ENCODE measurements at places on chromosomes 6 and 20. TPM values are rescaled to one million over a fixed set of nuclear protein-coding genes. Genes with fewer than 3 reads are reported as not detected.

The ENPP4 gene
- 5.0 TPM for total RNA-seq

The CST5 gene
- not detected for total RNA-seq

DNA sequence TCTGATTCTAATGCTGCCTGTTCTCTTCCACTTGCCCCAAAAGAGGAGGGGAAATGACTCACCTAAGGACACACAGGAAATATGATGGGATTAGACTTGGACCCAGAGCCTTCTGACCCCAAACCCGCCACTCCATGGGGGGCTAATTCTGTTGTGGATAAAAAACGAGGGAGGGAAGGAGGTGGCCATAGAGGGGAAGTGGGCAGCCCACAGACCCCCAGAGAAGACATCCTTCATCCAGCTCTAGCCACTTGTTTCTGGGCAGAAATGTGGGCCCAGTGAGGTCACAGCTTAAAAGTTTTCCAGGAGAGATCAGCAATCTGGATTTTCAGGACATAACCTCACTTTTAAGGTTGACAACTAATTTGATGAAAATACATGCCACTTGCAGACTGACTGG lies 202.1 kb downstream of the ANKRD60 start:
- H3K4me1 ChIP-seq, result no peaks in the 10 kb centered on the region
- no peak overlapping the region for H3K27ac ChIP-seq
- H3K27me3 ChIP-seq, result peaks cover 16% of the 10 kb centered on the region
- no peaks in the 10 kb centered on the region for H3K36me3 ChIP-seq
- H3K4me3 ChIP-seq, result no peak overlapping the region

DNA sequence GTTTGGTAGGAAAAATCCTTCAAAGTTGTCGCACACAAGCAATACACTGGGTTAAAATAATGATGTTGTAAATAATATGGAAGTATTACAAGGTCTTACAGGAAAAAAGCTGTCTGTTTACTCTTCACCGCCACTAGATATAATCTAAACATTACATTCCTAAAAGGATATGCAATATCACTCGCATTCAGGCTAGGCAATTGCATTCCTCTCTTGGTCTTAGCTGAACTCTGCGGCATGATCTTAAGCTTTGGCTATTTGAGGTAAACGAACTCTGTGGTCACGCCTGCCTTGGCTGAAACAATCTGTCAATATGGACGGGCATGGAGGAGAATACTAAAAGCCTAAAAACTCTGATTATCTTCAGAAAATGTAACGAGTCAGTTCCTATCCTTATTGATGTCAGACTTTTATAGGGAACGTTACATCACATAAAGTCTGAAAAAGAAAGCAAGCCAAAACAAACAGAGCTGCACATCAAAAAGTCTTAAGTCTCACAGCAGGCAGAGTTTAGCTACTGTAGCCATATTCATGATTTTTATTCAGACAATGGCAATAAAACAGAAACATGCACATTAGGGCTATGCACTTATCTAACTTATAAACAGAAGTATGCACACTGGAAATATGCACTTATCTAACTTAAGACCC lies 30.8 kb upstream of the FILIP1 start:
- H3K4me3 ChIP-seq, result no peak overlapping the region
- no peak overlapping the region for H3K27ac ChIP-seq
- no peak for DNase-seq

DNA sequence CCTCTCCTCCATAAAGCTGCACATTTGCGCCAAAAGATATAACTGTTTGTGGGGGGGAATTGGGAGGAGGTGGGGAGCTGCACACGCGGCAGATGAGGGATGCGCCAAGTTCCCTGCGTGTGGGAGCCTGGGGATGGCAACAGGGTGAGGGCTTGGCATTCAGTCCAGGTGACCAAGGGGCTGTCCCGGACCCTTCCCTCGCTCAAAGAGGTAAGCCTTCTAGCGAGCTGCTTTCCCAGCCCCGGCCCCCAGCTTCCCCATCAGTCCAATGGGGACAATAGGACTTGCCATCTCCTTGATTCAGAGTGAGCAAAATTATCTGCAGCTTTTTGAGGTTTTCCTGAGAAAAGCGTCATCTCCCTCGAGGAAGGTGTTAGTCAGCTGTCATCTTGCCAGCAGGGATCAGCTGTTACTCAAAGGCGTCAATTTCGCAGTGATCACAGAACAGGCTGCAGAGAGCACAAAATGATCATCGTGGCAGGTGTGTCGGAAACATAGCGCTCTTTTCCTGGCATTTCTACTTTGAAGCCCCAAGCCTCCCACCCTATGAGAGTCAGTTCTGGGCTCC lies 21.3 kb downstream of the ZNF831 start:
- H3K36me3 ChIP-seq, result peaks cover 42% of the 10 kb centered on the region
- H3K4me3 ChIP-seq, result no peak overlapping the region
- H3K27ac ChIP-seq, result no peak overlapping the region
- DNase-seq, result no peak
- no peaks in the 10 kb centered on the region for H3K27me3 ChIP-seq
- peaks cover 27% of the 10 kb centered on the region for H3K4me1 ChIP-seq

The ADGRF4 gene
- total RNA-seq, result not detected

DNA sequence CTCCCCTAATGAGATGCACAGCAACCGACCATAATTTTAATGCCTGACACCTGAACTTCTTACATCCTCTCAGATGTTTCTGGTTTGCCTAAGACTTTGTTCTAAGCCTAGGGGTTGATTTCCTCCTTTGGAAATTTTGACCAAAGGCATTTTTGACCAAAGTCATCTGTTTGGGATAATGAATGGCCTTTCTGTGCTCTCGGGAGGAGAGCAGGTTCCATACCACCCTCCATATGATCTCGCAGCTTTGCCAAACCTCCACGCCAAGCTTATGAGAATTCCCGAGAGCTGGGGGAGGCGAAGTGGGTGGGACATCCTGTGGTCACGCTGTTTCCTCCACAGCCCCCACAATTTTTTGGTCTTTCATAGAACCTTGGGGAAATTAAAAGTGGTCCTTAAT lies 91.7 kb downstream of the SCML4 start:
- H3K4me1 ChIP-seq, result peaks cover 89% of the 10 kb centered on the region
- H3K27me3 ChIP-seq, result no peaks in the 10 kb centered on the region
- DNase-seq, result no peak
- peak overlapping the region; percentile 89 for H3K4me3 ChIP-seq
- peak overlapping the region; percentile 92 for H3K27ac ChIP-seq

DNA sequence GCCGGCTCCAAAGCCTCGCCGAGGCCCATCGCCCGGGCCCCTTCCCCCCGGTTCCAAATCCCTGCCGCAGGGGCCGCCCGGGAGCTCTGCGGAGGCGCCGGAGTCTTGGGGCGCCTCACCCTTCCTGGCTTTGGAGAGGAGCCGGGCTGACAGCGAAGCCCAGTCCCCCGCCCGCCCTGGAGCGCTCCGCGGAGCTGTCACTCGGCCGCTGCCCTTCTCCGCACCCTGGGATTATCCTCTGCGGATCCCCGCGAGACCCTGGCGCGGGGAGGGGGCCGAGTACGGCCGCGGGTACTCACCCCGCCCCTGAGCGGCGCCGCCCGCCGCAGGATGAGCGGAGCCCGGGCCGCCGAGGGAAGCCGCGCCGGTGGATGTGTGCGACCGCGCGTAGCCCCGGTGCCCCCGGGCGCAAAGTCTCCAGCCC lies 343 bp downstream of the SNAP91 start:
- peaks cover 2% of the 10 kb centered on the region for H3K36me3 ChIP-seq
- H3K4me1 ChIP-seq, result peaks cover 2% of the 10 kb centered on the region
- DNase-seq, result no peak
- peaks cover 42% of the 10 kb centered on the region for H3K27me3 ChIP-seq
- H3K4me3 ChIP-seq, result no peak overlapping the region
- H3K27ac ChIP-seq, result no peak overlapping the region

DNA sequence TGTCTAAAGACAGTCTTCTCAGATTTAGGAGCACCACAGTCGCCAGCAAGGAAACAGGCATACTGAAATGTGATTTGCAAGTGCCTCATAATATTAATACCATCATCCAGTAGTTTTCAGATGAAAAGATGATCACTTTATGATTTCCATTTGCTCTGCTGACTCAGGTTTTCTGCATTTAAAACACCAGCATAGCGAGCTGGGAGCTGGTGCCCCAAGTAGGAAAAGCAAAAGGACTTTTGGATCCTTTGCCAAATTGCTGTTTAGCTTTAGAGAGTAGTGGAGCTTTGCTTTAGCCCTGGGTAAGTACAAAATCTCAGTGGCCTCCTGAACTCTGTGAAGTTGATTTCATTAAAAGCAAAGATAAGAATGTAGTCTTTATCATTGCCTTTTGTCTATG lies 78.5 kb downstream of the JAG1 start:
- no peaks in the 10 kb centered on the region for H3K27me3 ChIP-seq
- peaks cover 10% of the 10 kb centered on the region for H3K4me1 ChIP-seq
- H3K4me3 ChIP-seq, result no peak overlapping the region
- no peak for DNase-seq
- no peaks in the 10 kb centered on the region for H3K36me3 ChIP-seq

- no peak for DNase-seq
- peaks cover 21% of the 10 kb centered on the region for H3K27me3 ChIP-seq
- H3K27ac ChIP-seq, result no peak overlapping the region
- no peaks in the 10 kb centered on the region for H3K4me1 ChIP-seq
Observed at GRCh38 chr6:29493261-29493660, 5.5 kb upstream of the MAS1L start.

The HTR1E gene
- total RNA-seq, result not detected

The ULBP2 gene
- total RNA-seq, result 0.50 TPM

DNA sequence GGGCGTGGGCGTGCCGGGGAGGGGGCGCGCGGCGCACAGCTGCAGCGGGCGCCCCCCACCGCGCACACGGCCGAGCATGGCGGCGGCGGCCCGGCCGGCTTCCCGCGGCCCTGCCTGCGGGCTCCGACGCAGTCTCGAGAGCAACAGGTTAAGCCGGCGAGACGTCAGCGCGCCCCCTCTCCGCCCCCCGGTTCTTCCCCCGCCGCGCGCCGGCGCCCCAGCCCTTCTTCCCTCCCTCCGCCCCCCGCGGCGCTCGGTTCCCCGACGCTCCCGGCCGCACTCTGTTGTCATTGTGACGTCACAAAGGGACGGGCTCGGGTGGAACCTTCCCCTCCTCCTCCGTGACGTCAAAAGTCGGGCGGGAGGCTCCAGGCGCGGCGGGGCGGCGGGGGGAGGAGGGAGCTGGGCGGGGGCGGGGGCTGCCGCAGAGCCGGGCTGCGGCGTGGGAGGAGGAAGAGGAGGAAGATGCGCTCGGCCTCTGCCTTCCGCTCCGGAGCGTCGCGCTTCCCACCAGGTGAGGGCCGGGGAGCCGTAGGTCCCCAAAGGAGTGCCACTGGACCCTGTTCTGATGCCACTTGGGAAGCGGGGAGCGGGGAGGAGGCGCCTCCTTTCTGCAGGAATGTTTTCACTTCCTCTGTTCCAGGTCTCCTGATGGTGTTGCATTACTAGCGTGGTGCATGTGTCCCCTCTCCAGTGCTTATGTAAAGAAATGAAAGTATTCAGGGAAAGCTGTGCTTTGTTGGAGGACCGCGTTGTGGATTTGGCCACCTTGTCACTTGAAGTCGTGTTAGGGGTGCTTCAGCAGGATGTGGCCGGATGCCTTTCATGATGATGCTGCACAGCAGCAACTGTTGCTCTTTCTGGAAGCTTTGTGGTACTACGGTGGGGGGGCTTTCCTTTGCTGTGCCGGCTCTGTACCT lies 2.8 kb downstream of the JARID2 start:
- peaks cover 56% of the 10 kb centered on the region for H3K4me1 ChIP-seq
- no peaks in the 10 kb centered on the region for H3K27me3 ChIP-seq
- H3K27ac ChIP-seq, result peak overlapping the region; percentile 100
- H3K36me3 ChIP-seq, result peaks cover 19% of the 10 kb centered on the region
- H3K4me3 ChIP-seq, result peak overlapping the region; percentile 99

The GPX5 gene
- total RNA-seq, result not detected

- no peaks in the 10 kb centered on the region for H3K4me1 ChIP-seq
- no peaks in the 10 kb centered on the region for H3K27me3 ChIP-seq
- H3K4me3 ChIP-seq, result no peak overlapping the region
- no peaks in the 10 kb centered on the region for H3K36me3 ChIP-seq
- no peak for DNase-seq
Observed at GRCh38 chr20:60565551-60565950, 607.3 kb downstream of the CDH26 start.

The THBD gene
- not detected for total RNA-seq

DNA sequence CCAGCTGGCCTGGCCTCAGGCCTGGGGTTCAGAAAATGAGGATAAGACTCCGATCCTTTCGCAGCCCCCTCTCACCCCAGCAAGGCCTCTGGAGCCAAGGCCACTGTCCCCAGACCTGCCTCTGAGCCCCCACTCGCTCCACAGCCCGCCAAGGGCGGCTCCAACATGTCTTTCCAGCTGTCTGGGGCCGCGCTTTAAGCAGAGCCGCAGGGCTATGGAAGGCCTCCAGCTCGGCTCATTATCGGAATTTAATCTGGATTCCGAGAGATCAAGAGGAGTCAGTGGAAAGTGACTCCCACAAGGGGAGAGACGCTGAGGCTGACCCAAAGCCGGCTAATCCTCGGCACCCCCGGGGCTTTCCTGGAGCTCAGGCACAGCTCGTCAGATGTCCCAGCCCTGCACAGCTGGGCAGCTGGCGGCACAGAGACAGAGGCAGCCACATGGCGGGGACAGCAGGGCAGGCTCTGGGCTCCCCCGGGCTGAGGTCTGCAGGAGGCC lies 41.8 kb downstream of the BMP7 start:
- H3K27me3 ChIP-seq, result no peaks in the 10 kb centered on the region
- no peak for DNase-seq
- H3K4me1 ChIP-seq, result no peaks in the 10 kb centered on the region

The SRSF12 gene
- total RNA-seq, result not detected

- H3K36me3 ChIP-seq, result peaks cover 64% of the 10 kb centered on the region
- DNase-seq, result no peak
- no peak overlapping the region for H3K4me3 ChIP-seq
- no peak overlapping the region for H3K27ac ChIP-seq
- no peaks in the 10 kb centered on the region for H3K27me3 ChIP-seq
- H3K4me1 ChIP-seq, result peaks cover 8% of the 10 kb centered on the region
Observed at GRCh38 chr6:118632359-118632758, 19.0 kb downstream of the CEP85L start.

GRCh38 chr6:12621754-12622153 lies 94.8 kb upstream of the PHACTR1 start:
- H3K4me3 ChIP-seq, result no peak overlapping the region
- DNase-seq, result no peak
- peaks cover 8% of the 10 kb centered on the region for H3K27me3 ChIP-seq
- H3K36me3 ChIP-seq, result no peaks in the 10 kb centered on the region

DNA sequence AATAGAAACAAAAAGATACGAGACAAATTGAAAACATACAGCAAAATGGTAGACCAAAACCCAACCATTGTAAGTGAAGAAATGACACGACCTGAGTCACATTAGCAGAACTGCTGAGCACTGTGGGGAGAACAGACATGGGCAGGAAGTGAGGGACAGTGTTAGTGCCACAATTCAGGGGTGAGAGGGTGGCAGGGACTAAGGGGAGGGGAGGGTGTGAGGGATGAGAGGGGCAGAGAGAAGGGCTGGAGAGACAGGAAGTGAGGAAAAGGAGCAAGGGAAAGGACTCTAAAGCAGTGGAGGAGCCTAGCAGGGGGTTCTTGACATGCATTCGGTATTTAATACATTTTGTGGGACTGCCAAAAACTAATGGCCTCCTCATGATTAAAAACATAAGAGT lies 45.0 kb upstream of the TRIM26 start:
- H3K4me3 ChIP-seq, result peak overlapping the region; percentile 7
- H3K27me3 ChIP-seq, result peaks cover 32% of the 10 kb centered on the region
- DNase-seq, result peak; percentile 9
- peaks cover 1% of the 10 kb centered on the region for H3K36me3 ChIP-seq

GRCh38 chr6:22146678-22146930 lies 150.2 kb downstream of the PRL start:
- peaks cover 1% of the 10 kb centered on the region for H3K36me3 ChIP-seq
- no peak for DNase-seq
- H3K27ac ChIP-seq, result peak overlapping the region; percentile 65
- H3K27me3 ChIP-seq, result peaks cover 42% of the 10 kb centered on the region

- no peak for DNase-seq
- H3K36me3 ChIP-seq, result peaks cover 25% of the 10 kb centered on the region
- H3K4me3 ChIP-seq, result no peak overlapping the region
- peaks cover 4% of the 10 kb centered on the region for H3K4me1 ChIP-seq
Observed at GRCh38 chr6:110613356-110613755, 136.9 kb upstream of the SLC22A16 start.

Data from activated CD4-positive, alpha-beta T cell treated with anti-CD3 and anti-CD28 coated beads, Interleukin-2, amount 10 ng/mL, durations not matched to agents 7 days and 5 days (primary cell).